ENCODE measurements at places on chromosomes 5 and 9. TPM values are rescaled to one million over a fixed set of nuclear protein-coding genes. Genes with fewer than 3 reads are reported as not detected.

GRCh38 chr5:101915554-101915953 lies 380.5 kb downstream of the SLCO4C1 start:
- DNase-seq: no peak
- H3K27ac ChIP-seq: no peak overlapping the region

GRCh38 chr9:125815568-125815967 lies 68.4 kb downstream of the PBX3 start:
- peak overlapping the region; percentile 42 for H3K27ac ChIP-seq
- H3K36me3 ChIP-seq: no peaks in the 10 kb centered on the region
- DNase-seq: no peak
- H3K4me3 ChIP-seq: no peak overlapping the region

- H3K27me3 ChIP-seq: no peaks in the 10 kb centered on the region
- H3K4me1 ChIP-seq: no peaks in the 10 kb centered on the region
- H3K4me3 ChIP-seq: no peak overlapping the region
- no peak for DNase-seq
Measured at GRCh38 chr5:147586832-147587231, 77.0 kb upstream of the DPYSL3 start.

HMMR gene
- 0.08 TPM for polyA plus RNA-seq

- H3K27ac ChIP-seq: no peak overlapping the region
- DNase-seq: no peak
- H3K27me3 ChIP-seq: no peaks in the 10 kb centered on the region
- no peak overlapping the region for H3K4me3 ChIP-seq
- H3K4me1 ChIP-seq: no peaks in the 10 kb centered on the region
- no peaks in the 10 kb centered on the region for H3K36me3 ChIP-seq
Measured at GRCh38 chr5:149129181-149129580, 12.1 kb upstream of the ABLIM3 start.

PDLIM7 gene
- polyA plus RNA-seq: 23.2 TPM

GRCh38 chr5:170216257-170216864 lies 16.4 kb upstream of the C5orf58 start:
- H3K27me3 ChIP-seq: no peaks in the 10 kb centered on the region
- H3K27ac ChIP-seq: no peak overlapping the region
- H3K4me3 ChIP-seq: no peak overlapping the region
- H3K36me3 ChIP-seq: no peaks in the 10 kb centered on the region
- no peaks in the 10 kb centered on the region for H3K4me1 ChIP-seq

DNA sequence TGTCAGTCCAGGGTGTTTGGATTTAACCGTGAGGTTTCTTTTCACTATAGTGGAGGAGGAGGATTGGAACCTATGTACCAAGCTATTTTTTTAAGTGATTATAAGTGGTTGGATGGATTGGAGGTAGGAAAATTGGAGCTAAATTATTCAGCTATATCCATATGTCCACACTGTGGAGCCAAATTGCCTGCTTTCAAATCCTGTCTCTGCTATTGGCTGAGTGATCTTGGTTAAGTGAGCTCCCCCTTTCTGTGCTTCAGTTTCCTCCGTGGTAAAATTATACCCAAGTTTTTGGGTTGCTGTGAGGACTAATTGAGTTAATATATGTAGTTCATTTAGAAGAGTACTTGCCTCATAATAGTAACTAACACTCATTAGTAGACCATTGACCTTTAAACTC lies 2.5 kb downstream of the CENPP start:
- H3K4me3 ChIP-seq: no peak overlapping the region
- no peaks in the 10 kb centered on the region for H3K27me3 ChIP-seq
- no peaks in the 10 kb centered on the region for H3K36me3 ChIP-seq

DNA sequence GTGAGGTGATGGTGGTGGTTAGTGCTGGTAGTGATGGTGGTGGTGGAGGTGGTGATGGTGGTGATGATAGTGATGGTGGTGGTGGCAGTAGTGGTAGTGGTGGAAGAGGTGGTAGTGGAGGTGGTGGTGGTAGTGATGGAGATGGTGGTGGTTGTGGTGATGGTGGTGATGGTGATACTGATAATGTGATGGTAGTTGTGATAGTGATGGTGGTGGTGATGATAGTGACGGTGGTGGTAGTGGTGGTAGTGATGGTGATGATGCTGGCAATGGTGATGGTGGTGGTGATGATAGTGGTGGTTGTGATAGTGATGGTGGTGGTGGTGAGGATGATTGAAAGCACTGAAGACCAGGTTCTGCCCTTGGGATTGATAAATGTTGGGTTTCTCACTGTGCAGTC lies 85.2 kb upstream of the SLC1A3 start:
- no peak overlapping the region for H3K27ac ChIP-seq
- no peak for DNase-seq
- H3K4me3 ChIP-seq: no peak overlapping the region
- H3K4me1 ChIP-seq: no peaks in the 10 kb centered on the region
- no peaks in the 10 kb centered on the region for H3K36me3 ChIP-seq

DNA sequence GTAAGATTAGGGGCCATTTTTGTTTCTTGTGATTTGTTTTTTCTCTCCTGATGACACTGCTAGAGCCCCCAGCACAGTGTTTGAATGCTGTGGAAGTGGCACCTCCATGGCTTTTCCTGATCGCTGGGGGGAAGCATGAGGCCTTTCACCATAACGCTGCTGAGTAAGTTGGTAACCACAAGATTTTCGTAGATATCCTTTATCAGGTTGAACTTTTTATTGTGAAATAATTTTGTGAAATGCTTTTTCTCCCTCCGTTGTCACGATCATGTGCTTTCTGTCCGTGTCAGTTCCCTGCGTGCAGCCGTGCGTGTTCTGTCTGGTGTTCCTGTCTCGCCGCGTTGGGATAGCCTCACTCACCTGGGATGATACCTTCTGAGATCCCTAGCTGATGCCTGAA lies 59.4 kb downstream of the EHMT1 start:
- H3K27ac ChIP-seq: no peak overlapping the region
- H3K4me3 ChIP-seq: no peak overlapping the region
- no peak for DNase-seq
- H3K4me1 ChIP-seq: peaks cover 8% of the 10 kb centered on the region
- no peaks in the 10 kb centered on the region for H3K27me3 ChIP-seq
- H3K36me3 ChIP-seq: no peaks in the 10 kb centered on the region

RNF208 gene
- 11.4 TPM for polyA plus RNA-seq

DNA sequence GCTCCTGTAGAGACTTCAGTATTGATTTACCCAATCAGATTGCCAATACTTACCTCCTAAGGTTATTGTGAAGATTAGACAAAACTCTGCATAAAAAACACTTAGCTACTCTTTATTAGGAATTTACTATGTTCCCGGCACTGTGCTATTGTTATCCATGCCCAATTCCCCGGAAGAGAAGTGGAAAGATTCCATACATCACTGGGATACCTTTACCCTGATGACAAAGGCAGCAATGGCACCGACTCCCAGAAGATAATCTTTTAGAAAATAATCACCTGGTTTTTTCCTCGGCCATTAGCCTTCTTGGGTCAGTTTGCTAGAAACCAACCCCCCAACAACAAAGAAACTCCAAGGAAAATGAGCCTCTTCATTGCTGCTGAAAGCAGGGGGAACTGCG lies 226.0 kb downstream of the SNX18 start:
- no peaks in the 10 kb centered on the region for H3K36me3 ChIP-seq
- no peak overlapping the region for H3K4me3 ChIP-seq
- DNase-seq: no peak
- H3K27ac ChIP-seq: peak overlapping the region; percentile 61
- no peaks in the 10 kb centered on the region for H3K27me3 ChIP-seq
- H3K4me1 ChIP-seq: peaks cover 4% of the 10 kb centered on the region

- H3K27ac ChIP-seq: peak overlapping the region; percentile 1
- H3K27me3 ChIP-seq: no peaks in the 10 kb centered on the region
- no peaks in the 10 kb centered on the region for H3K36me3 ChIP-seq
Measured at GRCh38 chr9:36407122-36407723, 7.2 kb upstream of the RNF38 start.

CCDC171 gene
- polyA plus RNA-seq: 1.5 TPM

DNA sequence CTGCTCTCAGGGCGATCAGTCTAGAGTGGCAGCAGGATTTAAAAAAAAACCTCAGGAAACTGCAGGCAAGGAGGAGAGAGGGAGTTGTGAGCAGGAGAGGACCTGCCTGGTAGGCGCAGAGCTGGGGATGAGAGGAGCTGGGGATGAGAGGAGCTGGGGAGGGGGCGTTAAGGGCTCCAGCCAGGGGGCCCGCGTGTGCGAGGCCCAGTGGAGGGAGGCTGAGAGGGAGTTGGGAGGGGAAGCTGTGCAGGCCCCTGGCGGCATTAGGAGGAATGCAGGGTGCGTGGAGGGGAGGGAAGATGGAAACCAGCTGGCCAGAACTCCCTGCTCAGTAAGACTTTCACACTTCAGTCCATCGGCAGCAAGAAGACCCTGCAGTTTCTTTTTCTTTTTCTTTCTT lies 45.2 kb upstream of the HMCN2 start:
- no peaks in the 10 kb centered on the region for H3K27me3 ChIP-seq
- H3K4me1 ChIP-seq: no peaks in the 10 kb centered on the region
- DNase-seq: no peak
- H3K27ac ChIP-seq: no peak overlapping the region

GRCh38 chr5:18686253-18686652 lies 1052.0 kb downstream of the TAF11L14 start:
- no peaks in the 10 kb centered on the region for H3K36me3 ChIP-seq
- H3K27me3 ChIP-seq: no peaks in the 10 kb centered on the region
- DNase-seq: no peak
- H3K4me3 ChIP-seq: no peak overlapping the region
- H3K4me1 ChIP-seq: no peaks in the 10 kb centered on the region

PCDHB9 gene
- 1.2 TPM for polyA plus RNA-seq

CDH18 gene
- 0.80 TPM for polyA plus RNA-seq

RGS7BP gene
- 0.16 TPM for polyA plus RNA-seq

- no peaks in the 10 kb centered on the region for H3K36me3 ChIP-seq
- H3K4me3 ChIP-seq: no peak overlapping the region
- H3K27me3 ChIP-seq: no peaks in the 10 kb centered on the region
- H3K27ac ChIP-seq: no peak overlapping the region
- no peaks in the 10 kb centered on the region for H3K4me1 ChIP-seq
- no peak for DNase-seq
Measured at GRCh38 chr9:24932785-24933184, 387.1 kb upstream of the IZUMO3 start.

HTR4 gene
- polyA plus RNA-seq: not detected

- no peak overlapping the region for H3K27ac ChIP-seq
- H3K4me3 ChIP-seq: no peak overlapping the region
- H3K36me3 ChIP-seq: no peaks in the 10 kb centered on the region
- no peaks in the 10 kb centered on the region for H3K27me3 ChIP-seq
- no peaks in the 10 kb centered on the region for H3K4me1 ChIP-seq
Measured at GRCh38 chr5:40507095-40507494, 172.6 kb upstream of the PTGER4 start.

ACO1 gene
- 8.7 TPM for polyA plus RNA-seq

DNA sequence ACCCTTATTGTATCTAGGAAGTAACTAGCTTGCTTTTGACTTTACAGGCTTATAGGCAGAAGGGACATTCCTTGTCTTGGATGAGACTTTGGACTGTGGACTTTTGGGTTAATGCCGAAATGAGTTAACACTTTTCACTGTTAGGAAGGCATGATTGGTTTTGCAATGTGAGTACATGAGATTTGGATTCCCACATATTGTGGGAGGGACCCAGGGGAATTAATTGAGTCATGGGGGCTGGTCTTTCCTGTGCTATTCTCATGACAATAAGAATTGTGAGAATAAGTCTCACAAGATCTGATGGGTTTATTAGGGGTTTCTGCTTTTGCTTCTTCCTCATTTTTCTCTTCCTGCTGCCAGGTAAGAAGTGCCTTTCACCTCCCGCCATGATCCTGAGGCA lies 417.5 kb downstream of the HINT1 start:
- no peaks in the 10 kb centered on the region for H3K36me3 ChIP-seq
- DNase-seq: no peak
- no peaks in the 10 kb centered on the region for H3K27me3 ChIP-seq

TRIM41 gene
- 28.7 TPM for polyA plus RNA-seq

DNA sequence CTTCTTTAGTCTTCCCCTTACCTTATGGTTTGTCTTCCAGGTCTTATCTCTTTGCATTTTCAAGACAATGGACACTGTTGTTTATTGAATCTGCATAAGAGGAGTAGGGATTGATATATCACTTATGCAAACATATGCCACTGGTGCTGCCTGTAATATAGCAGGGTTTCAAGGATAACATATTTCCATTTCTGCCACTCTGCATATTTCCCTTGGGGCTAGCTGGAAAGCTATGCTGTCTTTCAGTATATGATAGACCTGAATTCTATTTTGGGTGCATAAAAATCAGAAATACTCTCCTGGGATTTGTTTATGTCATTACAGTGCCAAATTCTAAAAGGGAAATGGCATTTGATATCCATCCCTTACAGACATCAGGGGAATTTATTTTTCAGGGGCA lies 400.2 kb downstream of the TLR4 start:
- no peaks in the 10 kb centered on the region for H3K36me3 ChIP-seq
- no peaks in the 10 kb centered on the region for H3K27me3 ChIP-seq
- no peak for DNase-seq
- no peak overlapping the region for H3K27ac ChIP-seq
- no peaks in the 10 kb centered on the region for H3K4me1 ChIP-seq

DNA sequence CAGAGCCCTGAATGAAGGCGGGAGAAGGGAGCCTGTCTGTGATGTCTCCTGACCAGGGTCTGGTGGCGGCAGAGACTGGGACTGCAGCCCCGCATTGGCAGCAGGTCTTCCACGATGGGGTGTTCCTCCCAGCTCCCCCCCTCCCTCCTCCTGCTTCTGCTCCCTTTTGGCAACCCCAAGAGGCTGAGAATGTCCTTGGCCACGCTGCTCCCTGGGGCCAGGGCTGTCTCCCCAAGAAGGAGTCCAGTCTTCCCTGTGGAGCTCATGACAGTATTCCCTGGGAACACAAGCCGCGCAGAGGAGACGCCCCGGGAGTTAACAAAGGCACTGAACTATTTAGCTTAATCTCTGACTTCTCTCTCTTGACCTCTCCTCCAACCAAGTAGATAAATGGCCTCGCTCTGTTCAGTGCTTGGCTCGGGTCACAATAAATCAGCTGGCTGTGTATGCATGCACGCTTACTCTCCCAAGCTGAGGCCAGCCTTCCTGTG lies 84.0 kb upstream of the NEURL1B start:
- DNase-seq: no peak
- no peak overlapping the region for H3K4me3 ChIP-seq
- H3K27me3 ChIP-seq: no peaks in the 10 kb centered on the region
